ENCODE measurements at places on chromosomes 4 and X.

- DNase-seq = no peak
Observed at GRCh38 chr4:37388681-37389365, 144.3 kb downstream of the NWD2 start.

- peak; percentile 52 for DNase-seq
Observed at GRCh38 chr4:8260656-8261111, 8.9 kb upstream of the HTRA3 start.

- DNase-seq = peak; percentile 55
Observed at GRCh38 chrX:17242470-17242869, 132.5 kb upstream of the NHS start.

DNA sequence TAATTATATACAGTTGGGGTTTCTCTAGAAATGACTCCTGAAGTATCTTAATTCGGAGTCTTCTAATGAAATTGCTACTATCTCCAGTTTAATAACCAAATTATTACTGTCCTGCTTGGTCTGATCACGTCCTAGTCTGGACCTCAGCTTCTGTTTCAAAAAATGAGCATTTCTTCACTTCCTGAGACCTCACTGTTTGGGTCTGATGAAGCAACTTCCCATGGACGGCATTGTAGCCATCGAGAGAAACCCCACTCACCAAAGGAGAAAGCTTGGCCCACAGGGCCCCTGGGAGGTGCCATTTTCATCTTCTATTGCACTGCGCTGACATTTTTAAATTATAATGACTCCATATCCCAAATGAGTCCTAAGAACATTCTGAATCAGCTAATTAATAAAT, 178.0 kb downstream of the MGST2 start:
- DNase-seq = no peak

DNA sequence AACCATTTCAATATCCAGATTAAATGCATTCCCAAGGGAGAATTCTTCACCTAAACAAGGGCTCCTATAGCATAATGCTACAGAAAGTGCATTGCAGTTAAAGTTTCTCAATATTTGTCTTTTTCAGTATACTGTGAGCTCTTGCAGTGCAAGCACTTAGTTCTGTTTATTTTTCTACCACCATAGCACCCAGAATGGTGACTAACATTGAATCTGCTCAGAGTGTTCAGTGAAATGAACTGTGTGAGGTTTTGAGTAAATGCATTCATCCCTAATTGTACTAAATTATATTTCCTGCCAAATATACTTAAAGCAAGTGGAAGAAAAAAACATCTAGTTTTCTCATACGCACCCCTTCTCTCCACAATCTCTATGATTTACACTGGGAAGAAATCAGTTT, 383.9 kb downstream of the PCDH7 start:
- DNase-seq = no peak

GRCh38 chr4:127781300-127782024, 660 bp upstream of the HSPA4L start:
- DNase-seq = peak; percentile 15

DNA sequence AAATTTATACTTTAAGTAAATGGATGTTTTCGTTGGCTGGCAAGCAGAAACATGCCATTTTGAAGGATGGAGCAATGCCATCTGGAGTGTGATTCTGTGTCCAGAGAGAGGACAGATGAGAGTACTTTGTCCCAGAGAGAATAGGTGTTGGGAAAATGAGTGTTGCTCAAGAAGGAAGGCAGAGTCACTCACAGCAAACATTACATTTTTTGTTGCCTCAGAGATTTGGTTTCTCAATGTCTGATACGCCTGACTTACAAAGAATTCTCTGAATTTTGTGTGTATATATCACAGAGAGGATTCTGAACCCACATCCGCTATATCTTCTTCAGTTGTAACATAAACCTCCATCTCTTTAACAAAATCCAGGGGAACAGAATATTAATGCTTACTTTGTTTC, 102.8 kb upstream of the PCDH18 start:
- DNase-seq = peak; percentile 3

- no peak for DNase-seq
Observed at GRCh38 chr4:147638942-147639341, 21.7 kb downstream of the TMEM184C start.

- no peak for DNase-seq
Observed at GRCh38 chr4:7736436-7737267, 203.0 kb downstream of the AFAP1 start.

DNA sequence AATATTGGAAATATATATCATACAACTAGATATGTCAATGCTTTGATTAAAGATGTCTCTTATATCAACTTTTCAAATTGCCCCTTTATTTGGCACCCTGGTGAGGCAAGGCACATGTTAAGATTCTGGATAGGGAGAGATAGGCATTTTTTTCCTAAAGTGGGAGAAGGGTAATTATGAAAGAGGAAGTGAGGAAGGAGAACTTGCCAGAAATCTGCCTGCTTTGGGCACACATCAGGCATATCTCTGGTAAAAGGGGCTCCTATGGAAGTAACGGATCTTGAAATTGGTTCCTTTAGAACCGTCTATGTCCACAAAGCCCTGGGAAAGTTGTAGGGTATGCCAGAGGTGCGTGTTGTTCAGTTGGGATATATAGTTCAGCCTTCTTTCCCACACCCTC, 5.7 kb downstream of the IL15 start:
- no peak for DNase-seq

GRCh38 chrX:24728530-24728929, 34.8 kb downstream of the POLA1 start:
- no peak for DNase-seq

DNA sequence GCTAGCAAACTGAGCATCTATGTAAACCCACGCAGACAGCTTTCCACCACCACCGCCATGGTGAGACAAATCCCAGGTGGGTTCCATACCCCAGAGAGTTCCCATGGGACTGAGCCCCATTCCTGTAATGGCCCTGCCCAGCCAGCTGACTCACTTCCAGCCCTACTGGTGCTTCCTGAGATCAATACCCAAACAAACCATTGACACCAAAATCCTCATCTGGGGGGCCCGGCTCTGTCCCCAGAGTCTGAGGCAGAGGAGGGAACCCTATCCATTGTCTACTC, 30.1 kb upstream of the JAKMIP1 start:
- no peak for DNase-seq
